ENCODE measurements at places on chromosomes 5 and 9.

DNA sequence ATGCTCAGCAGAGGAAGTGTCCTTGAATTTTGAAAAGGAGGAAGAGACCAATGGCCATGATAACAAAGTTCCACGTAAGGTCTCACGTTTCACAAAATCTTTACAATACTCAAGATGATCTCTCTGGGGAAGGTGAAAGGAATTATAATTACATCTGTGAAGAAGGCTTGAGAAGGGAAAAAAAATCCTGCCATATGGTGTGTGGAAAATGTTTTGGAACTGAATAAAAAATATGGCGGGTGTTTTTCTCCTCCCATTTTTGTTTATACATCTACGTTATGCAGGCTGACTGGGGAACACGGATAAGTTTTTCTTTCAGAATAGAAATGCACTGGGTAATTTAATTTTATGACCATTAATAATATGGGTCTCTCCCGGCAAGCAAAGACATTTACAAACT lies 425.6 kb upstream of the BRINP1 start:
- DNase-seq: no peak

DNA sequence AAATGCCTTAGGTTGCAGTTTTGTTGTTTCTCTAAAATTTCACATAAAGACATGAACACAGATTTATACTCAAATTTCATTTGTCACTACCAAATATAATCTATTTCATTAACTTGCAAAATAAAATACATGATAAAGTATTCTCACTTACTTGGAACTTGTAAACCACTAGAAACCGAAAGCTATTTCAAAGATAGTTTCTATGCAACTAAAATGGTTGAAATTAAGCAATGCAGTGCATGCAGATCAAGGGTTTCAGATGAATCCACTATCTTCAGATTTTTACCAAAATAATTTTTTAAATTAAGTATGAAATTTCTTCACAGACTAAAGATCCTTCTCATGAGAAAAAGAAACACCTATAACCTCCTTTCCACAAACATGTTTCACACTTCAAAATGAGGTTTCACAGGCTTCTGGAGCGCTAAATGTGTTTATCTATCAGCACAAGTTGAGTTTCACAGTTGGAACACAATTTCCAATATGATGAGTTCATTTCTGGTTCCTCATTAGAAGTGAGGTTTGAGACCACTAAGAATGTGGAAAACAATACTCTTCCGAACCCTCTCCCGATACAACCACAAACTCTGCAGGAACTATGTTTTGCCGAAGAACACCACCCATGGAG lies 63.9 kb downstream of the EPB41L4A start:
- no peak for DNase-seq

- no peak for DNase-seq
Measured at GRCh38 chr5:44911501-44911900, 102.8 kb downstream of the MRPS30 start.

DNA sequence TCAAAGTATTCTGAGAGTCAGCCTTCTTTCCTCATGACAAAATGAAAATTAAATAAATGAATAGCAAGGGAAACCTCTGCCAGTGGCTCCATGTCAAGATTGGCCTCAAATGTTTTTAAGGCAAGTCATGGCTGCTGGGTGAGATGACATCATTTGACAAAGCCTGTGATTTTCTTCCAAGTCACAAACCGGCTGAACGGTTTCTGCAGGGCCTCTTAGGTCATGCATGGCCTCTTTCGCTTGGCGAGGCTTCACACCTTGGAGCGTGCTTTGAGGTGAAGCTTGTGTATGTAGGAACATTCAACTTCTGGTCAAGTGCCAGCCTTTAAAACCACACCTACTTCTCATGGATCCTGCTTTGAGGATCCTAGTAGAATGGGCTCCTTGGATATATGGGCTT lies 161.0 kb upstream of the ZNF618 start:
- DNase-seq: no peak

GRCh38 chr9:18707489-18708205 lies 233.7 kb downstream of the ADAMTSL1 start:
- DNase-seq: no peak

- no peak for DNase-seq
Measured at GRCh38 chr9:93132946-93133680, 938 bp downstream of the NINJ1 start.

DNA sequence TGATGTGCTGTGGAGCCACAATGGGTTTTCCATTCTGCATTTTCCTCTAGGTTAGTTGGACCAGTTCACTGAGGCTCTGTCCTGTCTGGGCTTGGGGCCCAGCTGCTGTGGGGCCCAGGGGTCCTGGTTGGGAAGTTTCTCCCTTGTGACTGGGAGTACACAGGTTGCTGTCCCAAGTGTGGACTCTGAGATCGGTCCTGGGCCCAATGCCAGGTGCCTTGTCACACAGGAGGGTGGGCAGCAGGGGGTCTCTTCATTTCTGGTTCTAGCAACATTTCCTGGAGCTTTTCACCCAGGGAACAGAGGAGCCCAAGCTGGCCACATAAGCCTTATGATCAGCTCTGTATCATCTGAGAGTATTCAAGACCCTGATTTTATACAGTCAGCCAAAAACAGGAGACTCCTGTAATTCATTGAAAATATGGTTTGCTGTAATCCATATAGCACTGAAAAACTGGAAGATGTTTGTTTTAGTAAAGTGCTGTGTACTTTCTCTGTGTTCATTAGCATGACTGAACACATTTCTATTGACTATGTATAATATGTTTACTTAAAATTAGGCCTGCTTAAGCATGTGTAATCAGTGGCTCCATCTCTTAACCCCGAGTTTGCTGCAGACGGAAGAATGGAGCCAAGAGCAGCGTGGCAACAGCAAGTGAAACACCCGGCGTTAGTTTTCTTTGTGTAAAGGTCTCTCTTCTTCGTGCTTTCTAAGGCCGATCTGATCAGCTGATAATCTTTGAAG lies 62.5 kb downstream of the MVB12B start:
- DNase-seq: no peak

Measured in NCI-H2227 treated with DMSO at 0.1 percent for 48 hours (cell line).